ENCODE measurements at places on chromosomes 11 and 22.

- DNase-seq, result no peak
Measured at GRCh38 chr11:118353084-118353710, 6.2 kb upstream of the UBE4A start.

DNA sequence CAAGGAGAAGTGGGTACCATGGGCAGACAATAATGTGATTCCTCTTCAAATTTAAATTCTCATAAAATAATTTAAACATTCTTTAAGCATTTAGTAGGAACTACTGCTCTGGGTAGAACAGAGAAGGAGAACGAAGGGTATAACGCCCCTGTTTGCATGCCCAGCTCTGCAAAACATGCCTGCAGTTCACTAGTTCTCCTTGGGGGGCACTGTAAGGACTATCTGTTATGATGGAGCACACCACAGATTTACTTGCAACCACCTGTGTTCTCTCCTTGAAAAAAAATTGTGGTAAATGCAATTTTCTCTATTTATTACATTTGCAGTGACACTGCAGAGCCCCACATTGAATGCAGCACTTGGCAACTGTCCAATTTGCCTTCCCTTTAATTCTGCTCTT is 100.3 kb downstream of the GUCY1A2 start:
- no peak for DNase-seq

DNA sequence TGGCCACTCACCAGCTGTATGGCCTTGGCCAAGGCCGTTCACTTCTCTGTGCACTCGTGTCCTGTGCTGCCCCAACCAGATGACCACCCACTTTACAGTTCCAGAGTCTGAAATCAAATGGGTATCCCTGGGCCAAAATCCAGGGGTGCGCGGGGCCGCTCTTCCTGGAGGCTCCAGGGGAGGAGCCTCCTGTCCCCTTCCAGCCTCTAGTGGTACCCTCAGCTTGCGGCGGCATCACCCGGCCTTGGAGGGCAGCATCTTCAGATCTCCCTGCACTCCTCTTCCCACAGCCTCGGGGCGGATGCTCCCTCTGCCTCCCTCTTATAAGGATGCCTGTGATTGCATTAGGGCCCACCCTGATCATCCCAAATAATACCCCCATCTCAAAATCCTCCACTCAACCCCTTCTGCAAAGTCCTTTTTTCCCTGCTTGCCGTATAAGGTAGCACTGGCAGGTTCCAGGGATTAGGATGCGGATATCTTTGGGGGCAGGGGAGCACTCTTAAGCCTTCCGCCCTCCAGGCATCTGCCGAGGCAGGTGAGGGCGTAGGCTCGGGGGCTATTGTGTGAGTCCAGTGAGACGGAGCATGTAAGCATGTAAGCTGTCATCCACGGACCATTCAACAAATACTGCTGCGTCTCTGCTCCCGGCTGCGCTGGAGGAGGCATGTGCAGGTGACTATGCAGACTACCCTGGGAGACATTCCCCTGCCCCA is 24.4 kb upstream of the SHISAL1 start:
- no peak for DNase-seq

GRCh38 chr22:50503475-50504145 is 3.9 kb downstream of the LMF2 start:
- no peak for DNase-seq

DNA sequence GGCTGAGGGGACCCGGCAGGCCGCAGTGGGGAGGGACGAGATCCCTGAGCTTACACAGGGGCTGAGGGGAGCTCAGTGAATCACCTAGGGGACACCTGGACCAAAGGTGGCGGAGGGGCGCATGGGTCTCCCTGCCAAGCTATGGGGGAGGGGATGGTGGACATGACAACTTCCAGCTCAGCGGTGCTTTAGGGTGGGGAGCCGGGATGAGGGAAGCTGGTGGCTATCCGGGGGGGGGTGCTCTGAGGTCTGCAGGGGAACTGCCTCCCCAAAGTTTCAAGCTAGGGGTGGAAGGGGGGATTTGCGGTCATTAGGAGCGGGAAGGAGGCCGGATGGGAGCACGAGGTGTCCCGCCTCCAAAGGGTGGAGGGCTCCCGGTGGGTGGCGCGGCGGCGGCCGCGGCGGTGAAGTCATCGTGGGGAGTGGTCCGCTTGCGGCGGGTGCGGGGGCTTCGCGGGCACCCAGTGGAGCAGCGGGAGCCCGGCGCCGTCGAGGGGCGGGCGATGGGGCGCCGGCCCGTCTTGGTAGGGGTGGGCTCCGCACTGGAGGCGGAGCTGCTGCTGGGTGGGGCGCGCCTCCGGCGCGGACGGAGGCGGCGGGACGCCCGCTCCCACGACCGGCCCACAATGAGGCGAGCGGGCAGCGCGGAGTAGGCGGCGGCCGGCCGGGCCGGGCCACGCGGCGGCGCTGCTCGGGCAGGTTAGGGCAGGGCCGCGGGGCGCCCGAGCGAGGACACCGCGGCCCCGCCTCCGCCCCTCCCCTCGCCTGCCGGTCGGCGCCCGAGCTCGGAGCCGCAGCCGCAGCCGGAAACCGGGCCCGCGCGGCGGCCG is at the start of gene MICALL1:
TSS of gene MICALL1 (plus strand) at position 764 of the 830 bp plus-strand sequence. CDS start 126 bp downstream, outside the sequence.
- DNase-seq, result peak; percentile 89

- no peak for DNase-seq
Measured at GRCh38 chr22:25540166-25540907, 24.1 kb upstream of the GRK3 start.

Data from upper lobe of right lung (tissue), 1 donor.